ENCODE measurements at places on chromosomes 13 and 19. TPM values are rescaled to one million over a fixed set of nuclear protein-coding genes. Genes with fewer than 3 reads are reported as not detected.

The ZNF582 gene
- 6.1 TPM for total RNA-seq

The TNFSF13B gene
- total RNA-seq = 1.1 TPM

The ZNF616 gene
- 16.5 TPM for total RNA-seq

The TSSK6 gene
- total RNA-seq = 1.7 TPM

- peaks cover 45% of the 10 kb centered on the region for H3K36me3 ChIP-seq
- peaks cover 5% of the 10 kb centered on the region for H3K4me1 ChIP-seq
- DNase-seq = no peak
- H3K4me3 ChIP-seq = no peak overlapping the region
- H3K27ac ChIP-seq = peak overlapping the region; percentile 21
These were observed 10.1 kb downstream of the DPY19L3 start for GRCh38 chr19:32415669-32416068.

- H3K36me3 ChIP-seq = no peaks in the 10 kb centered on the region
- H3K27ac ChIP-seq = no peak overlapping the region
- no peaks in the 10 kb centered on the region for H3K27me3 ChIP-seq
- H3K4me3 ChIP-seq = no peak overlapping the region
- no peak for DNase-seq
These were observed 942.6 kb upstream of the SPRY2 start for GRCh38 chr13:81283561-81283960.

DNA sequence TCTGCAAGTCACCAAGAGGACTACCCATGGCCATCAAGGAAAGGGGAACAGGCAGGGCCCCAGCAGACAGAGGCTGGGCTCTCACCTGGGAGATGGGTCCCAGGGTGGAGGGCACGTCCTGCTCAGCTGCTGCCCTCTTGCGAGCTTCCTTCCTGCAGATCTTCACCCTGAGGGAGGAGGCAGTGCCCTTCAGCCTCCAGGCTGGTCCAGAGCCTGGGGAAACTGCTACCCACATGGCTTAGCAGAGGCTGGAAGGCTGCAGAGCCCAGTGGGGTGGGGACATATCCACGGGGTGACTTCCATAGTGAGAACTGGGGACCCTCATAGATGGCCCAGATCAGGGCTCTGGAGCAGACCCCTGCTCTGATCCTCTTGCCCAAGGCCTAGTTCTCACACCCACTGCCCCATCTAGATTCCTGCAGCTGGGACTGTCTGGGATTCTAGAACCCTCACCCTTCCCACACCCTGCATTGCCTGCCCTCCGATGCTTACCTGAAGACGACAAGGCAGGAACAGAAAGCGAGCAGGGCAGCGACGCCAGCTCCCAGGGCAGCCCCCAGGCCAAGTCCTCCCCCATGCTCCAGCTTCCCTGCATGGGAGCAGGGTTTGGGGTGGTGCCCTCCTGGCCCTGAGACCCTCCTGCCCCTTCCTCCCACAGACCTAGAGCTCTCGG lies 9.0 kb downstream of the SIGLEC11 start:
- no peak overlapping the region for H3K4me3 ChIP-seq
- peaks cover 18% of the 10 kb centered on the region for H3K27me3 ChIP-seq
- no peak overlapping the region for H3K27ac ChIP-seq
- no peaks in the 10 kb centered on the region for H3K4me1 ChIP-seq
- no peak for DNase-seq
- H3K36me3 ChIP-seq = no peaks in the 10 kb centered on the region

GRCh38 chr13:89832827-89833226 lies 1514.7 kb upstream of the MIR17HG start:
- H3K4me3 ChIP-seq = peak overlapping the region; percentile 33
- peak overlapping the region; percentile 48 for H3K27ac ChIP-seq
- no peaks in the 10 kb centered on the region for H3K36me3 ChIP-seq
- peaks cover 34% of the 10 kb centered on the region for H3K4me1 ChIP-seq
- DNase-seq = no peak
- H3K27me3 ChIP-seq = no peaks in the 10 kb centered on the region

DNA sequence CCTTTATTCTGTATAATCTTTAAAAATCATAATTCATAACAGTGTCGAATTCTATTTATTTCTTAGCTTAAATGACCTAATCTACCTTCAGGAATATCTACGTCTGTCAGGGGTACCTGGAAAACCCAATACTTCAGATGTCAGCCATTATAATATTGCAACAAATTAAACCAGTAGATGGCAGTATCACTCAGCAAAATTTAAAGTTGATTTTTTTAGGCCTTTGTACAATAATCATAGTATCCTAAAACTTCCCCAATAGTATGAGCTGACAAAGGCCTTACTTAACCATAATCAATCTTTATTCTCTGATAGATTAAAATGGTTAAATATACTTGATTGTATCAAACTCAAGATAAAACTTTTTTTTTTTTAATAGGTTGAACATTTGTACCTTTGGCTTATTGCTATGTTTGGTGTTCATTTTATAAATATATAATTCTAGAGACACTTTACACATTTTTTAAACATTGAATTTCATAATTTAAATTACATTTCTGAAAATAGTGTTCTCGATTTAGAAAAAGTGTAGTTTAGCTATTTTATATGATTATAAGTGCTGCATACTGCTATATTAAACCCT lies 830.2 kb upstream of the SPRY2 start:
- H3K27ac ChIP-seq = no peak overlapping the region
- H3K4me3 ChIP-seq = no peak overlapping the region
- H3K27me3 ChIP-seq = peaks cover 20% of the 10 kb centered on the region
- no peaks in the 10 kb centered on the region for H3K4me1 ChIP-seq
- DNase-seq = no peak

DNA sequence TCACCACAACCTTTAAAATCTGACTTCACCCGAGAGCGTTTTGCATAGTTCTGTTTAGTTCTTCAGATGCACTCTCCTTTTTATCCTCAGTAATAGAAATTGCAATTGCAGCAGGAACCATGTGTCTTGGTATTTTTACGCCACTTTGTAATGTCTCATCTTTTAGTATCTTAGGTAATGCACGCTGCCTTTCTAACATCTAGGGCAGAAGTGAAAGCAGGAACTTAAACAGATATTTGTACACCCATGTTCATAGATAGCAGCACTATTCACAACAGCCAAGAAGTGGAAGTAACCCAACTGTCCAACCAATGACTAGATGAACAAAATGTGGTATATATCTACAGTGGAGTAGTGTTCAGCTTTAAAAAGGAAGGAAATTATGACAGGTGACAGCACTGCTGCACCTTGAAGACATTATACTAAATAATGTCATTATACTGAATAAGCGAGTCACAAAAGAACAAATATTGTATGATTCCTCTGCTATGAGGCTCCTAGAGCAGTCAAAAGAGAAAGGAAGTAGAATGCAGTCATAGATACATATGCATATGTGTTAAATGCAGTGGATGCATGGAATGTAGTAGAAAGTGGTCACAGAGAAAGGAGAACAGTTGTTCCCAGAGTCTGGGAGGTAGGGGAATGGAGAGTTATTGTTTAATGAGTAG lies 105.9 kb upstream of the GJB6 start:
- H3K27me3 ChIP-seq = peaks cover 22% of the 10 kb centered on the region
- no peak for DNase-seq
- no peak overlapping the region for H3K27ac ChIP-seq
- no peak overlapping the region for H3K4me3 ChIP-seq
- H3K36me3 ChIP-seq = no peaks in the 10 kb centered on the region

- no peak overlapping the region for H3K4me3 ChIP-seq
- H3K36me3 ChIP-seq = peaks cover 11% of the 10 kb centered on the region
- peaks cover 39% of the 10 kb centered on the region for H3K4me1 ChIP-seq
- DNase-seq = no peak
- no peaks in the 10 kb centered on the region for H3K27me3 ChIP-seq
These were observed 51.9 kb downstream of the DNM2 start for GRCh38 chr19:10769533-10770491.

GRCh38 chr13:79477968-79478367 lies 3.0 kb upstream of the NDFIP2 start:
- H3K4me1 ChIP-seq = peaks cover 10% of the 10 kb centered on the region
- DNase-seq = no peak
- H3K36me3 ChIP-seq = no peaks in the 10 kb centered on the region
- H3K27me3 ChIP-seq = peaks cover 46% of the 10 kb centered on the region

GRCh38 chr13:72536714-72537394 lies 190.6 kb downstream of the MZT1 start:
- H3K4me1 ChIP-seq = no peaks in the 10 kb centered on the region
- no peak overlapping the region for H3K4me3 ChIP-seq
- H3K27me3 ChIP-seq = peaks cover 7% of the 10 kb centered on the region
